Motor neuron (in vitro differentiated cells): ENCODE measurements at places on chromosomes 6 and 20. TPM values are rescaled to one million over a fixed set of nuclear protein-coding genes. Genes with fewer than 3 reads are reported as not detected.

SSTR4 gene
- total RNA-seq, result not detected in 2 replicates

DNA sequence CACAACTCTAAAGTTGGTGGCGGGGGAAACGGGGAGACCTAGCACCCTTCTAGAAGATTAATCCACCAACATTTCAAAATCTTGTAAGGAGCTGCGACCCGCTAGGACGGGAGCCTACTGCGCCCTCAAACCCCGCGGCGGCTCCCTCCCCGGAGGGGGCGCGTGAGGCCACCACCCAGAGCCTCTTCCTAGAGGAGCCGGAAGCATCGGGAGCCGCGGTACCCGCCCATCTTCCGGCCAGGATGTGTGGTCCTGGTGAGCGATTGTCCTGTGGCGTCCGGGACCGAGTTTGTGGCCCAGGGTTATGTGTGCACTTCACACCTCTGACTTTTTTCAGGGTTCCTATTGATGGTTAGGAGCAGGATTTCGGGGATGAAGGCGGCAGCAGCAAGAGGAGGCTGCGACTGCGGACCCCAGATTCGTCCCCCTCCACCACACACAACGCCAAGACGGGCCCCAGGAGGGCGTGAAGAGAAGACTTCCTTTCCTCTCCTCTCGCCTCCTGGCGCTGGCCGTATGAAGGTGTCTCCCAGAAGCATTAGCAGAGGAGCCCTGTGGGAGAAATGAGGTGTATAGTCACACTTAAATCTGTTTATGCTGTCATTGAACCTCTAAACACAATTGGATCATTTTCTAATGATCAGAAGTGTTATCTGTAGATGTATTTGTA, 10.7 kb downstream of the ZNF165 start:
- ATAC-seq, result no peak

DNA sequence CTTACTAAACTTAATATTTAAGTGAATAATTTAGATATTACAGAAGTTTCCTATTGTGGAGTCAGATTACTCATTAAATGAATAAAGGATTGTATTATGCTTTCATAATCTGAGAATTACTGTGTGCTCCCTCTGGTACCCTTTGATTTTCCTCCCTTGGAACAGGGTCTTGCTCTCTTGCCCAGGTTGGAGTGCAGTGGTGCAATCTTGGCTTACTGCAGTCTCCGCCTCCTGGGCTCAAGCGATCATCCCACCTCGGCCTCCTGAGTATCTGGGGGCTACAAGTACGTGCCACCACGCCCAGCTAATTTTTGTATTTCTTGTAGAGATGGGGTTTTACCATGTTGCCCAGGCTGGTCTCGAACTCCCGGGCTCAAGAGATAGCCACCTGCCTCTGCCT, 9.6 kb downstream of the WTAP start:
- ATAC-seq, result no peak

DNA sequence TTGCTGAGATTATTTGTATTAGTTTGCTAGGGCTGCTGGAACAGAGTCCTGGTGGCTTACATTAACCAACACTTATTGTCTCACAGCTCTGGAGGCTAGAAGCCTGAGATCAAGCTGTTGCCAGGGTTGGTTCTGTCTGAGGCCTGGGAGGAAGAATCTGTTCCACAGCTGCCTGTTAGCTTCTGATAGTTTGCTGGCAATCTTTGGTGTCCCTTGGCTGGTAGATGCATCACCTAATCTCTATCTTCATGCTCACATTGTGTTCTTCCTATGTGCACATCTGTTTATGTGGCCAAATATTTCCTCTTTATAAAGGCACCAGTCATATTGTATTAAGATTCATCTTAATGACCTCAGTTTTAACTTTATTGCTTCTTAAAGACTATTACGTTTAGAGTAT, 19.5 kb downstream of the SF3B5 start:
- ATAC-seq, result no peak
